Smooth muscle cell of the pulmonary artery (primary cell): ENCODE measurements at places on chromosomes 5 and 9. TPM values are rescaled to one million over a fixed set of nuclear protein-coding genes. Genes with fewer than 3 reads are reported as not detected.

The NR4A3 gene
- total RNA-seq: 2.2 and 8.9 TPM in 2 replicates

The PIP5KL1 gene
- 1.4 and 3.4 TPM in 2 replicates for total RNA-seq

The CYSRT1 gene
- total RNA-seq: 0.33 and 0.66 TPM in 2 replicates

The RNF183 gene
- total RNA-seq: not detected in 2 replicates

The PCDHGA10 gene
- 8.3 and 9.4 TPM in 2 replicates for total RNA-seq

The CTSV gene
- 0.17 and 0.26 TPM in 2 replicates for total RNA-seq

The OR2Y1 gene
- not detected in 2 replicates for total RNA-seq

The SPATA31C1 gene
- not detected in 2 replicates for total RNA-seq

The PALM2AKAP2 gene
- total RNA-seq: 25.2 and 42.6 TPM in 2 replicates

The CDKN2A gene
- 6.6 and 19.3 TPM in 2 replicates for total RNA-seq

The ECSCR gene
- 2.2 and 4.4 TPM in 2 replicates for total RNA-seq

The ADAMTS19 gene
- total RNA-seq: 0.03 and 0.33 TPM in 2 replicates

The DRD1 gene
- 0.33 and 1.2 TPM in 2 replicates for total RNA-seq

The DMRTA1 gene
- total RNA-seq: 0.13 and 0.66 TPM in 2 replicates

The KIF20A gene
- 8.9 and 21.6 TPM in 2 replicates for total RNA-seq

The FST gene
- 175 and 189 TPM in 2 replicates for total RNA-seq

The MRPL22 gene
- 12.8 and 14.1 TPM in 2 replicates for total RNA-seq

The KCNV2 gene
- total RNA-seq: not detected in 2 replicates

The SLC35D2 gene
- 13.3 and 13.6 TPM in 2 replicates for total RNA-seq

The SPEF2 gene
- 2.0 and 2.9 TPM in 2 replicates for total RNA-seq

The CCDC187 gene
- total RNA-seq: under 0.01 and 0.07 TPM in 2 replicates

The ADCY2 gene
- 0.07 TPM in 1 of 2 replicates, not detected in the other for total RNA-seq

The KIF27 gene
- 3.0 and 3.3 TPM in 2 replicates for total RNA-seq

The UGT3A2 gene
- not detected in 2 replicates for total RNA-seq

The FANCC gene
- 2.4 and 3.6 TPM in 2 replicates for total RNA-seq

The DBH gene
- total RNA-seq: not detected in 2 replicates

The GCNT1 gene
- 32.3 and 73.3 TPM in 2 replicates for total RNA-seq

The ARAP3 gene
- 4.8 and 11.8 TPM in 2 replicates for total RNA-seq

The HBEGF gene
- total RNA-seq: 4.6 and 10.7 TPM in 2 replicates

The CCL27 gene
- 0.17 TPM in 1 of 2 replicates, not detected in the other for total RNA-seq

The HTR1A gene
- not detected in 2 replicates for total RNA-seq

The PURA gene
- 37.7 and 45.0 TPM in 2 replicates for total RNA-seq

The TPPP gene
- 0.33 and 0.43 TPM in 2 replicates for total RNA-seq

The SKP2 gene
- 18.2 and 20.1 TPM in 2 replicates for total RNA-seq

The LCP2 gene
- not detected in 2 replicates for total RNA-seq
